ENCODE measurements at places on chromosomes 3 and 15.

GRCh38 chr3:186004209-186004608 is 66.4 kb upstream of the TRA2B start:
- DNase-seq: no peak

- DNase-seq: no peak
These were observed 22.3 kb upstream of the CNOT10 start for GRCh38 chr3:32662647-32663046.

GRCh38 chr3:14766428-14767244 is 52.1 kb upstream of the FGD5 start:
- no peak for DNase-seq

- no peak for DNase-seq
These were observed 57.7 kb downstream of the REC114 start for GRCh38 chr15:73500696-73501095.
